ENCODE measurements at places on chromosomes 4 and X. TPM values are rescaled to one million over a fixed set of nuclear protein-coding genes. Genes with fewer than 3 reads are reported as not detected.

DNA sequence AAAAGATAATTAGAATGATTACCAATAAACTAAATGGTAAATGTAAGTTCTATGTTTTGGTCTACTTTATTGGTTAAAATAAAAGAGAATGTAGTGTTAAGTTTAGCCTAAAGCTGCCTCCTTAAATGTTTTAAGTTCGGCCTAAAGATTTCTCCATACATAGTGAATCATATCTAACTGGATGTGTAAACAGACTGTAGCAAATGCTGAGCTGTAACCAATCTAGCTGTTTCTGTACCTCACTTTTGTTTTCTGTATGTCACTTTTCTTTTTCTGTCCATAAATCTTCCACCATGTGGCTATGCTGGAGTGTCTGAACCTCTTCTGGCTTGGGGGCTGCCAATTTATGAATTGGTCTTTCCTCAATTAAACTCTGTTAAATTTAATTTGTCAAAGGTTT lies 121.2 kb downstream of the TBCK start:
- DNase-seq, result no peak

GRCh38 chr4:32477518-32477917 lies 1757.3 kb downstream of the PCDH7 start:
- no peak for DNase-seq

DNA sequence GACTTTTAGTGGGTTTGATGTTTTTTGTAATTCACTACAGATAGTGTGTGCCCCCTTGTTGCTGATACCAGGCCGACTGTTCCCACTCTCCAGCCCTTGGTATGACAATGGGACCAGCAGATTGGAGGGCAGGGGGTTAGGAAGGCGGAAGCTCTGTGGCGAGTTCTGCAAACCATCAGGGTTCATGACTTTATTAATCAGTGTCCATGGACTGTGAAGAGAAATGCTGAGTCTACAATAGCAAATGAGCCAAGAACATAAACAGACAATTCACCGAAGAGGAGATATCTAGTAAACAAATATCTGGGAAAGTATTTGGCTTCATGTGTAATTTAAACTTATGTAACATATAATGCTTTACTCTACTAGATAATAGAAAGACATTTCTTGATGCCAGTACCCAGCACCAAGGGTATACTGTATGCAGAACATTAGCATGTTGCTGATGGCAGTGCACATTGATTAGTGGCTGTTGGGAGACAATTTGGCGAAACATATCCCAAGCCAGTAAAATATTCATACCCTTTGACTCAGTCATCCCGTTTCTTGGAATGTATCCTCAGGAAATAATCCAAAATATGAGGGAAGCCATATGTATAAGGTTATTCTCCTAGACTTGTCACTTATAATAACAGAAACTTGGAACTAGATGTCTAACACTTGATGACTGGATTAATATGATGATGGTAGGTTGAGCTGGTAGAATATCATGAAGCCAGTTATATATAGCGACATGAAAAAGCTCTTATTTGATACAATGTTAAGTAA lies 169.4 kb downstream of the PTTG2 start:
- DNase-seq, result no peak

DNA sequence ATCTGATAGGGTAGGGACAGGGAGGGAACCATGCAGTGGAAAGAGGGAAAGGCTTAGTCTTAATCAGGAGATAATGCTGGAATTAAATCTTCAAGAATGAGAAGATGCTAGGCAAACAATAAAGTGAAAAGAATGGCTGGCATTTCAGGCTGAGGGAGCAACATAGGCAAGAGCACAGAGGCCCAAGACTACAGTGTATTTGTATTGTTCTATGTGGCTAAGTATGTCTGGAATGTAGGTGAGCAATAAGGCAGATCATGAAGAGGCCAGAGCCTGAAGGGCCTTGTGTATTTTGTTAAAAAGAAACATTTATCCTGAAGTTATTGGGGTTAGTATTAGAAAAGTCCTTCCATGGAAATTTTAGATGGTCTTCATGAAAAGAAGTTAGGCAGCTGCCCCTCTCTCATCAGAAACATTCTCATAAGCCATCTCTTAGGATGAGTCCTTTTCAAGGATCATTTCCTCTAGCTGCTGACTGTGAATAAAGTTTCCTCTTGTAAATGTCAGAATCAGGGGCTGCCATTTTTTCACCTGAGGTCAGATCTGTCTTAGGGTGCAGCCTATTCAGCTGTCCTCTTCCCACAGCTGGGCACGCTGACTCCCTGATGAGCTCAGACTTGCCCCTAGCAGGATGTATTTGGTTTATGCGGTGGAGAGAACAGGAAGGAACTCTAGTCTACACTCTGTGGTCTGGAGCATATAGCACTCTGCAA lies 46.3 kb downstream of the ATP10D start:
- no peak for DNase-seq

GRCh38 chr4:125244848-125245450 lies 69.8 kb upstream of the FAT4 start:
- DNase-seq, result no peak

The SFRP2 gene
- polyA plus RNA-seq, result 14.7 TPM

The FAM53A gene
- 2.8 TPM for polyA plus RNA-seq

The FGB gene
- 6.4 TPM for polyA plus RNA-seq

The JAKMIP1 gene
- 0.06 TPM for polyA plus RNA-seq

The FLNA gene
- 612 TPM for polyA plus RNA-seq
